ENCODE measurements at places on chromosomes 11 and 22.

- no peak for DNase-seq
Measured at GRCh38 chr22:31425331-31426050, 26.1 kb downstream of the DRG1 start.

DNA sequence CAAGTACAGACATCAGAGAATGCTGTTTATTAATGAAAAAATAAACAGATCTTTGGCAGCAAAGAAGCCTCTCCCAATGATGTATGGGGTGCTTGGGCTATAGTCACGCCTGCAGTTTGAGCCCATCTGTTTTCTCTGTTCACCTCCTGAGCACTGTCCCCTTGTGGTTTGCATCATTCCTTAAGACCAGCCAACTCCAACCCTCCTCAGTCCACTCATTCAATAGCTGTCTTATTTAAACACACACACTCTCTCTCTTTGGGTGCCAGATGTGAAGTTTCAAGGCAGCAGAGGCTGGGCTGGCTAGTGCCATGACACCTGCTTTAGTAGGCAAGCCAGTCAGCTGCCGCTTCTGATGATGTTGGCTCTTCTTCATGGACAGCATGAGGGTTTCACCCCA, 58.1 kb downstream of the POLD3 start:
- no peak for DNase-seq

- no peak for DNase-seq
Measured at GRCh38 chr11:28833169-28833568, 725.0 kb downstream of the METTL15 start.

- no peak for DNase-seq
Measured at GRCh38 chr11:32094923-32095322, 4.0 kb downstream of the RCN1 start.

DNA sequence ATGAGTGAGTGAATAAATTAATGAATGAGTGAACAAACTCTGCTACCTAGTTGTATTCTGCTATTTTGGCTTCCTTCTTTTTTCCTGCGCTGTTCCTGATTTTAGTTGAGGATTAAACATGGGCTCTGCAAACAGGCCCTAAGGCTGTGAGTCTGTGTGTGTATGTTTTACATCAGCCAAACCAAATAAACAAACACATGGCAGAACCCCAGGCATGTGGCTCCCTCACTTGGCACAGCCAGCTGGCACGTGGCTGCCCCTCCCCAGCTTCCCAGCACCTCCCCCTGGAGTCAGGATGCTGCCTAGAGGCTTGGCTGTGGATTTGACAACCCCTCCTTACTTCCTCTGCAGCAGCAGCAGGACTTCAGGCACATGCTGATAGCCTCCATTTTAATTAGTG, 593.2 kb downstream of the INSC start:
- DNase-seq = no peak

DNA sequence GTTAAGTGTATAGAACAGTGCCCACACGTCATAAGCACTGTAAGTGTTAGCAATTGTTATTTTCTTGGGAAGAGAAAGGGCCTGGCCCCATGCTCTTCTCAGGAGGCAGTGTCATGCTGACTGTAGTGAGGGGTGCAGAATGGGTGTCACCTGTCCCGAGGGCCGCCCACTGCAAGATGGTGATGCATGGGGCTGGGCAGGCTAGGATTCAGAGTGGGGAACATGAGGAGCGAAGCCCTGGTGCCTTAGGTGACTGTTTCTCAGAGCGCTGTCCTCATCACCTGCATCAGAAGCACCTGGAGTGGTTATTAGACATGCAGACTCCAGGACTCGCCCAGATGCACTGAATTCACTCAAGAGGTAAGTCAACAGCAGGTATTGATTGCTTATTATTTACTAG, 101.0 kb upstream of the PARVA start:
- DNase-seq = no peak

DNA sequence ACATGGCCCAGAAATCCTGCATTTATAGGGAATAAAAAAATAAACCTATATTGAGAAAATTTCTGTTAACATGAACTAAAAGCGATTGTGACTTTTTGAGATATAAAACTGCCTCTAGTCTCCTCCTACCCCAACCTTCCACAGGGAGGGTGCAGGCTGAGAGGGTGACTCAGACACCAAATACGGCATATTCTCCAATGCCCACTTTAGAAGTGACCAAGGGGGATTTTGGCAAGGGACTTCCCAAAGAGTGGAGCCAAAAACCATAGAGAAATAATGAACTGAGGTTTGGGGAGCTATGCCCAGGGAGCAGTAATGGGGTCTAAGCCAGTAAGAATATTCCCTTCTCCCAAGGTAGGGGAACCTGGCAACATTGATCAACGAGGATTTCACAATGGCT, 124.9 kb upstream of the ZC3H12C start:
- no peak for DNase-seq

- DNase-seq = no peak
Measured at GRCh38 chr22:33104147-33104854, 46.1 kb upstream of the SYN3 start.

GRCh38 chr11:126318574-126319373, 14.9 kb downstream of the DCPS start:
- DNase-seq = no peak

DNA sequence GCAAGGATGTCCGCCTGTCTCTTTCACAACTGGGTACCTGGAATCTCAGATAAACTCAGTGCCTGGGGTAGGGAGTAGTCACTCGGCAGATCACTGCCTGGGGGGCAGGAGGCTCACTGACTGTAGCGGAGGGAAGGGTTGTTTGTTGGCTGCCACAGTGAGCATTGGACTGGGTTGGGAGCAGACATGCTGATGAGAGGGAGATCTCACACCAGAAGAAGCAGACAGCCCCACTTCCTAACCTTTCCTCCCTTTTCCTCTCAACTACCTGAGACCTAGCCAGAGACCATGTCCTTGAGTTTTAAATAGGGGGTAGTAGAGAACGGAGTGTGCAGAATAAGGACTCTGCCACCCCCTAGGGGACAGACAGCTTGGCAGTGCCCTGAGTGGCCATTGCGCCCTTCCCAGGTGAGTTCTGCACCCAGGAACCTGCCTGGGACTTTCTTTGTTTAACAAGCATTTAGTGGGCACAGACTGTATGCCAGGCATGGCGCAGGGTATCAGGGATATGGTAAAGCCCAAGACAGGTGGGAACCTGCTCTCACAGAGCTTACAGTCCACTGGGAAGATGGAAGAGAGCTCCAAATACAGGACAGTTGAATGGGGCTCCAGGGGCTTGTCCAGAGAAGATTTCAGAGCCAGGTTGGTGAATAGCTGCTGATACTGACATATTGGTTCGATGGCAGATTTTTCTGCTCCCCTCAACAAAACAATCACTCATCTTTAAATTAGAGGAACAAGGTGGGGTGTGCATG, 115.7 kb upstream of the NNMT start:
- peak; percentile 67 for DNase-seq

DNA sequence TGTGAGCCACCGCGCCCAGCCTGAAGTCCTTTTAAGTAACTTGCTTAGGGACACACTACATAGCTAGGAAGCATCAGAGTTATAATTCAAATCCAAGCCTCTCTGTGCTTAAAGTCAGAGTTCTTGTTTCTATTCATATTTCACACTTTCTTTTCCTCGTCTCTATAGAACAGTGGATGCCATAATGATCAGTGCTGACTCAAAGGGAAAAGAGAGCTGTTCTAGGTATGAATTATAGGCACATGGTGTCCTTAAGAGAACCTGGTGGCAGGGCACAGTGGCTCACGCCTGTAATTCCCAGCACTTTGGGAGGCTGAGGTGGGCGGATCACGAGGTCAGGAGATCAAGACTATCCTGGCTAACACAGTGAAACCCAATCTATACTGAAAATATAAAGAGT, 400.2 kb upstream of the DDI1 start:
- DNase-seq = no peak

- no peak for DNase-seq
Measured at GRCh38 chr11:133917921-133918607, 38.7 kb downstream of the IGSF9B start.

GRCh38 chr11:58640386-58641023, 18.0 kb downstream of the CNTF start:
- DNase-seq = no peak
